ENCODE measurements at places on chromosomes 2 and 18.

DNA sequence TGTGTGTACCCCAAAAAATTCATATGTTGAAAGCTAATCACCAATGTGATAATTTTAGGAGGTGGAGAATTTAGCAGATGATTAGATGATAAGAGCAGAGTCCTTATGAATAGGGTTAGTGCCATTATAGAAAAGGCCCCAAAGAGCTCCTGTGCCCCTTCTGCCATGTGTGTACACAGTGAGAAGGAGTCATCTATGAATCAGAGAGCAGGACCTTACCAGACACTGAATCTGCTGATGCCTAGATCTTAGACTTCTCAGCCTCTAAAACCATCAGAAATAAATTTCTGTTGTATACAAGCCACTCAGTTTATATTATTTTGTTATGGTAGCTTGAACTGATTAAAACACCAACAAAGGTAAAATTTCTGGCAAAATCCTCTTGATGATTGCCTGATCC lies 560.0 kb upstream of the CDH2 start:
- DNase-seq = no peak

GRCh38 chr18:52442686-52443085 lies 102.7 kb downstream of the DCC start:
- no peak for DNase-seq

GRCh38 chr18:28529644-28530043 lies 352.7 kb upstream of the CDH2 start:
- DNase-seq = no peak

GRCh38 chr2:80549901-80550300 lies 245.3 kb upstream of the LRRTM1 start:
- DNase-seq = no peak

DNA sequence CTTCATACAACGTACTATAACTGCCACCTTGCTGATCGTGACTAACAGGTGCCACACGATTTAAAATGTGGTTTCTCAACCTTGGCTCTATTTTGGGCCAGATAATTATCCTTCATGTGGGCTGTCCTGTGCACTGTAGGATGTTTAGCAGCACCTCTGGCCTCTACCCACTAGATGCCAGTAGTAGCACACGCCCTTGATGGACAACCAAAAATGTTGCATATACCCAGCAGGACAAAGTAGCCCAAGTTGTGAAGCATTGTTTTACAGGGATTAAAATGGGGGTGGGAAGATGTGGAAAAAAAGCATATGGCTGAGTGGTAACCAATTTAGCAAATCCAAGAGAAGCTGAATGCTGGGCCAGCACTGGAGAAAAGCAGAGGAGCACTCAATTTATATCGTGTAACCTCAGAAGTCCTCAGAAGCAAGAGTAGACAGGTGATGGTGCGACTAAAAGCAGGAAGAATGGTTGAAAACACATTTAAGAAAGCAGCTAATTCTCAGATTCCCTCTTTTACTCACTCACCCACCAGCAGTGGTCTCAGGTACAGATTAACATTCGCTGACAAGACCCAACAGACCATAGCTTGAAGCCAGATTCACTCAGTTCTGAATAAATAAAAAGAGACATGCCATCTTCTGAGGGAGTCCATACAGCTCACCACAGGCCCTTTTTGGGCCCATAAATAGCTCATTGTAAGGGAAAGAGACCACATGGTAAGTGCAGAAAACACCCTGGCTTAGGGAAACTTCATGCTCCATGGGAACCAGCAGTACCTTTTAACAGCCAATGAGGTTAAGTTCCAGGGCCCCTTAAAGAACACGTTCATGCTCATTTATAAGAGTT lies 50.6 kb downstream of the RAPH1 start:
- peak; percentile 17 for DNase-seq

DNA sequence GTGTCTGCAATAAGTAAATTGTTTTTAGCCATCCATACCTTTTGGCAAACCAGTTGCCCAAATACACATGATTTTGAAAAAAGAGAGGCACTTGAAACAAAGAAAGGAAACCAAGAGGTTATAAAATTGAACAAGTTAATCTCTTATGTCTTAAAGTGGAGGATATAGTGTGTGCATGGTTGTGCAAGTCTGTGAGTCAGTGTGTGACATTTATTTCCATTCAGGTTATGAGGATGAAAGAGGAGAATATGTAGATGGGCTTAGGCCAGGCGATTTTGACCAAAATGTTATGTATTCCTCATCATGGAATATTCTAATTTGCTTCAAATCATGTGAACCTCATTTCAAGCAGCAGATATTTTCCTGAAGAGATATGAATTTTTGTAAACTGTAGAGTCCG lies 123.3 kb downstream of the SETBP1 start:
- DNase-seq = no peak

GRCh38 chr2:148554459-148555247 lies 89.9 kb upstream of the EPC2 start:
- no peak for DNase-seq

- peak; percentile 65 for DNase-seq
Measured at GRCh38 chr2:218745559-218746469, 35.2 kb downstream of the TTLL4 start.

DNA sequence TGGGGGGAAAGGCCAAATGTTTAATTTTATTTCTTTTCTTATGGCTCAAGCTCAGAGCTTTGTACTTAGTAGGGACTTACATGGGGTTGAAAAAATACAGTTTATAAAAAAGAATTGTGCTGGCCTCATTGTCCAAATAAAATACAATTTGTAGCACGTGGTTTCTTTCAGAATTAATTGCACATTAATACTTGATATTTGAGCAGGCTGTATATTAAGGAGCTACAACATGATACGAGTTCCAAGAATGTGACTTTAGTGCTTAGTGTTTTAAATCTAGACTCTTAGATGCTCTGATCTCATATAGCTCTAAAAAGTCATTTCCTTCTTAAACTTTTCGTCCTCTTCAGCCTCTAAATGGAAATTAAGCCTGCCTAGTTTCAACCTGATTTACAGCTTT lies 46.4 kb upstream of the RASGRP3 start:
- no peak for DNase-seq

GRCh38 chr2:28606986-28607441 lies 111.2 kb downstream of the PLB1 start:
- DNase-seq = no peak

DNA sequence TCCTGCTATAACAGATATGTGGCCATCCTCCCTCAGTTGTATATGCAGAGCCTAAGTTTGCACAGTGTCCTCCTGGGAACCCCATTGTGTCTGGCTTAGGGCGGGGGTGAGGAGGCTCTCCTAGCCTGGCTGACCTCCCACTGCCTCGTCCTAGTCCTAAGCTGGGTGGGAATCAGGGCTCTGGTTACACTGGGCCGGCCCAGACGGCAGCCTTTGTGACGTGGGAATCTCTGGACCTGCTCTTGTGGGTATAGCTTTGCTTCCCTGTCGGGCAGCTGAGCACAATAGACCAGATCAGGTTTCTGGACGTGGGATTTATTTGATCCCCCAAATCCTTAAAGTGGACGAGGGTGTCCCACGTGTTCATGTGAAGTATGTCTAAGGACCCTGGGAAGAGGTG lies 2.9 kb downstream of the ACKR3 start:
- peak; percentile 57 for DNase-seq

GRCh38 chr2:205047273-205047839 lies 502.1 kb downstream of the PARD3B start:
- no peak for DNase-seq

DNA sequence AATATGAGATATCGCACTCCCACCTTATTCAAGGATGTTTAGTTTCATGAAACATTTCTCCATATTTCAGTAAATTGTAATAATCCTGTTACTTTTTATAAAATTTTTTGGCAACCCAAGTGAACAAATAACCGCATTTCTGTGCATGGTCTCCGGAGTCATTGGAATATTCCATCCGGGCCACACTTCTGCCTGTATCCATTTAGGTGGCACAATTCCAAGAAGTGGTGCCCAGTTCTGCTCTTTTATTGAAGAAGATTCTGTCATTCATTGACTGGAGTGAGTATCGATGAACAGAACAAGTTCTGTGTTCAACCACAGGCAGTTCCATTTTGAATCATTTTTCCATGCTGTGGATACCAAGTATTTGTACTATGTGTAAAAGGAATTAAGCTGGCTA lies 26.6 kb upstream of the ICOS start:
- DNase-seq = no peak

DNA sequence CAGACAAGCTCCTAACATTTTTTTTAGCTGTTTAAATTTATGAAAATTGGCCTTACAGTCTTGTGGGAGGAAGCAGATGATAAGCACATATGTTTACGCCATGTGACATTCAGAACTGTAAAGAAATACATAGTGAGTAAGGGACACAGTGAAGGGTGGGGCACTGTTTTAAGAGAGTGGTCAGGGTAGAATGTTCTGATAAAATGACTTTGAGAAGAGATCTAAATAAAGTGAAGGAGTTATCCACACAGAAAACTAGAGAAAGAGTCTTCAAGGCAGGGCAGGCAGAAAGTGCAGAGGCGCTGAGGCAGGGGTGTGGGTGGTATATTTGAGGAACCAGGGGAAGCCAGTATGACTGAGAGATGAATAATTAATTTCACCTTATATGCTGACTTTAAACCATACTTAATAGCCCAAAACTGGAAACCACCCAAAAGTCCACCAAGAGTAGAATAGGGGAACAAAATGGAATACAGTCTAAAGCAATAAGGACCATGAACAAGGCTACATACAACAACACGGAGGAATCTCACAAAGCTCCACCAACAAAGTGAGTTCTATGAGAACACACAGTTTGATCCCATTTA lies 8.6 kb downstream of the MREG start:
- no peak for DNase-seq

DNA sequence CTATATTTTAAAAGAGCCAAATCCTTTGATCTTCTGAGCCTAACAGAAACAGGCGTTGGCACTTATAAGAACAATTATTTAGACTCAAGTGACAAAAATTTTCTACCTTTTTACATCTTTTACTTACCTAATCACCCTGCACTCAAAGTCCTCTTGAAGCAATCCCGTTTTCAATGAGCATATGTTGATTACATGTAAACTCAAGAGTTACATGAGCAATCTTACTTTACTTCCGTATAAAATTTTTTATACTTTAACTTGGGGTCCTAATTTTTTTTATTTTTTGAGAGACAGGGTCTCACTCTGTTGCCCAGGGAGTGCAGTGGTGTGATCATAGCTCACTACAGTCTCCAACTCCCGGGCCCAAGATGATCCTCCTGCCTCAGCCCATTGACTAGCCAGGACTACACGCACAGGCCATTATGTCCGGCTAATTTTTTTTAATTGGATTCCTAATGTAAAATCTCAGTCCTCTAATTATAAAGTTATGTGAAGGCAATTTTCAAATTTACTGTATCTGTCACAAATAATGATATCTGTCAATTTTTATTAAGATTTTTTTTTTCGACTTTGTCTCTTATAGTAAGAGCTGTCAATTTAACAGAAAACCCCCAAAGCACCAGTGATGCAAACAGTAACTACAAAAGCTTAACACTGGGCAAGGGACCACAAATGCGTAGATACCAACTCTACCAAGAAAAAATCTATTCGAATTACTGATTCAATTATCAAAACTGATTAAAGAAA lies 19.1 kb upstream of the STPG4 start:
- DNase-seq = peak; percentile 56

DNA sequence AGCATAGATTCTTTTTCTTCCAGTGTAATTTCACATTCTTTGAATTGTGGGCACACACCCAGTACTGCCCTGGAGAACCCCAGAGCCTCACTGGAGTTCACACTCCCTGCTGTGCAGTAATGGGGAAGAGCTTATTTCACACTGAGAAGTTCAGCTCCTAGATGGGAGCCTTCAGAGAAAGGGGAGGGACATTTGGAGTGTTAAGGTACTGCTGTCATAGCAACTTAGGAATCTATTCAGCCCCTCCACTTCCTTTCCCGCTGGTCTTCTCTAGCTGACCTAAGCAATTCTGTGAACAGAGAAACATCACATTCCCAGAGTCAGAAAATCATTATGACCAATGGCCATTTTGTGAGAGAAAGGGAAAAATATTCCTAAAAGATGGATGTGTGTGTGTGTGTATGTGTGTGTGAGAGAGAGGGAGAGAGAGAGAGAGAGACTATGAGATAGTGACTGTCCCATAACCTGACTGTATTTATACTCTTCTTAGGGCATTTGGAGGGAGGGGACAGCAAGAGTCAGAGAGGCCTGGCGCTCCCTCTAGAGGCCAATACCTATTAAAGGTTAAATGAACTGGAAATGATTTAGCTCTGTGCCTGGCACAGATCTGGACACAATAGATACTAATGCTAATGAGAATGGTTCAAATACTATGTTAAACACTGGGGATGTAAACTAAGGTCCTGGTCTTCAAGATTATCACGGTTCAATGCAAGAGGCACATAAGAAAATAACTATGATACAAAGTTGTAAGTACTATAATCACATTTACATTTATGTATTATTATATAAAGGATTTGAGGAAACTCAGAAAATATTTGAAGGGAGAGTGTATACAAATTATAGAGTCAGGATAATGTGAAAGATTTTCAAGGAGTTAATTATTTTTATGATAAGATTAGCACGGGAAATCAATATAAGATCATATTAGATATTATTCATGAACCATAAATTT lies 41.5 kb upstream of the RPE start:
- DNase-seq = peak; percentile 84

- DNase-seq = peak; percentile 8
Measured at GRCh38 chr2:69514406-69514805, 77.2 kb upstream of the NFU1 start.

GRCh38 chr2:240395896-240396622 lies 39.4 kb upstream of the GPC1 start:
- no peak for DNase-seq

- DNase-seq = no peak
Measured at GRCh38 chr2:37560241-37560848, 111.1 kb downstream of the CDC42EP3 start.

GRCh38 chr2:41922177-41922576 lies 125.6 kb upstream of the PKDCC start:
- DNase-seq = no peak

GRCh38 chr18:25144820-25145219 lies 207.1 kb downstream of the ZNF521 start:
- DNase-seq = no peak

DNA sequence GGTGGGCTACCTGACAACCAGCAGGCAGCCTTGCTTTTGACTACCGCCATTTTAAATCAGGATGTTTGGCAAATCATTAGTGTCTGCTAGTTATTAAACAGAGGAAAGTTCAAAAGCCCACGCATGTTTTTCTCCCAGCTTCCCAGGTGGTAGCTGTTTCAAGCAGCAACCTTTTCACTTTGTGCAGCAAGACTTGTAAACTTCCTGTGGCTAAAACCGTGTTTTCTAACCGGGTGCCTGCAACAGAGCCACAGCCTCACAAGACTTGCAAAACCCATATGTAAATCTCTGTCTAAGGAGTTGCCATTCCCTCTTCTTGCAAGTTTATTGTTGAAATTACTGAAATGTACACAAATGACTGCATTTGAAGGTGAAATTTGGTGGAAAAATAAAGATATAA lies 633.1 kb downstream of the BCL11A start:
- DNase-seq = peak; percentile 38

DNA sequence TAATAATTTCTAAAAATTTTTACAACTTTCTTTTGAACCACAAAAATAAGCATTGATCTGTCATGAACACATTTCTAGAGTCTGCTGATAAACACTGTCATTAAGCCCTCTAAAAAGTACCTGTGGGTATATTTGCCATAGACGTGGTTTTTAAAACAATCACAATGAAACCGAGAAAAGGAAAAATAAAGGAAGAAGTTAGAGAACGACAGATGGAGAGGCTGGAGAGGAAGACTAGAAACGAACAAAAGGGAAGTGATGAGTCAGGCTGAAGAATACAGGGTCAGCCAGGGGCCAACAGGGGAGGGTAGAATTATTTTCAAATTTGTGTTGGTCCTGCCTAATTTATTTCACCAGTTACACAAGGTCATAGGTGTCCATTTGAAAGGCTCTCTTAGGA lies 62.0 kb downstream of the MYL12B start:
- no peak for DNase-seq

- no peak for DNase-seq
Measured at GRCh38 chr2:219561179-219562048, 9.9 kb downstream of the OBSL1 start.
